Naive thymus-derived CD4-positive, alpha-beta T cell (primary cell): ENCODE measurements at places on chromosomes 3 and 15. TPM values are rescaled to one million over a fixed set of nuclear protein-coding genes. Genes with fewer than 3 reads are reported as not detected.

DNA sequence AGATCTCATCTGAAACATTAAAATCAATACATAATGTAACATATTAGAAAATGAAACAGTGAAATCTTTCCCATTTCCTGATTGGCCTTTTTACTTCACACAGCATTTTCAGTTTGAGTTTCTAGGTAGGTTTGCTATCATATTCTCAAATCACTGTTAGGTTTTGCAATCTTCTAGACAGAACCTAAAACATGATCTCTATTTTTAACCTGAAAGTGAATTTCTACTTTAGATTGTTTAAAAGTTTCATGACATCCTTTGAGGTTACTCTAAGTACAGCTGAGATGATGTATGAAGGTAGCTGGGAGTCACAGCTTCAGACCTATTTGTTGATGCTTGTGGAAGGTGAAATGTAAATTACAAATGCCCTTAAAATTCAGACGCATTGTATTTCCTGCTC, 118.4 kb upstream of the GPR149 start:
- H3K4me1 ChIP-seq: no peaks in the 10 kb centered on the region
- no peaks in the 10 kb centered on the region for H3K36me3 ChIP-seq
- no peak overlapping the region for H3K4me3 ChIP-seq
- H3K27me3 ChIP-seq: no peaks in the 10 kb centered on the region
- no peak overlapping the region for H3K27ac ChIP-seq
- DNase-seq: no peak

Gene ZIC1
- not detected for total RNA-seq

Gene GPR171
- total RNA-seq: 63.4 TPM

GRCh38 chr3:23942546-23942945, 2.5 kb upstream of the NR1D2 start:
- no peaks in the 10 kb centered on the region for H3K27me3 ChIP-seq
- no peak for DNase-seq
- peaks cover 11% of the 10 kb centered on the region for H3K4me1 ChIP-seq
- no peak overlapping the region for H3K27ac ChIP-seq
- H3K36me3 ChIP-seq: no peaks in the 10 kb centered on the region

Gene ABHD17C
- 2.8 TPM for total RNA-seq
